ENCODE measurements at places on chromosomes 7 and 10. TPM values are rescaled to one million over a fixed set of nuclear protein-coding genes. Genes with fewer than 3 reads are reported as not detected.
A peak's percentile ranks its signal among the peaks of the same experiment; 100 is the strongest.

DNA sequence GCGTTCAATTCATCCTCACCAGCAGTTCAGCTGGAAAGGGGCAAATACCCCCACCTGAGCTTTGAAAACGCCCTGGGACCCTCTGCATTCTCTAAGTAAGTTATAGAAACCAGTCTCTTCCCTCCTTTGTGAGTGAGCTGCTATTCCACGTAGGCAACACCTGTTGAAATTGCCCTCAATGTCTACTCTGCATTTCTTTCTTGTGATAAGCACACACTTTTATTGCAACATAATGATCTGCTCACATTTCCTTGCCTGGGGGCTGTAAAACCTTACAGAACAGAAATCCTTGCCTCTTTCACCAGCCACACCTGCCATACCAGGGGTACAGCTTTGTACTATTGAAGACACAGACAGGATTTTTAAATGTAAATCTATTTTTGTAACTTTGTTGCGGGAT is 155.8 kb upstream of the LANCL2 start:
- DNase-seq = no peak

- DNase-seq = no peak
Measured at GRCh38 chr7:92916770-92917224, 80.4 kb upstream of the CDK6 start.

- no peak for DNase-seq
Measured at GRCh38 chr10:33509231-33509831, 174.9 kb upstream of the NRP1 start.

GRCh38 chr10:89207181-89207800 is at the start of gene CH25H:
CH25H (minus strand) TSS chr10:89207317; CDS start chr10:89207292, 25 bp downstream.
- DNase-seq = peak; percentile 27

Gene EN2
- under 0.01 TPM for total RNA-seq

- no peak for DNase-seq
Measured at GRCh38 chr10:122285506-122286444, 14.7 kb downstream of the BTBD16 start.

Gene CAV2
- 6.0 TPM for total RNA-seq

Gene CDH23
- total RNA-seq = 9.1 TPM

DNA sequence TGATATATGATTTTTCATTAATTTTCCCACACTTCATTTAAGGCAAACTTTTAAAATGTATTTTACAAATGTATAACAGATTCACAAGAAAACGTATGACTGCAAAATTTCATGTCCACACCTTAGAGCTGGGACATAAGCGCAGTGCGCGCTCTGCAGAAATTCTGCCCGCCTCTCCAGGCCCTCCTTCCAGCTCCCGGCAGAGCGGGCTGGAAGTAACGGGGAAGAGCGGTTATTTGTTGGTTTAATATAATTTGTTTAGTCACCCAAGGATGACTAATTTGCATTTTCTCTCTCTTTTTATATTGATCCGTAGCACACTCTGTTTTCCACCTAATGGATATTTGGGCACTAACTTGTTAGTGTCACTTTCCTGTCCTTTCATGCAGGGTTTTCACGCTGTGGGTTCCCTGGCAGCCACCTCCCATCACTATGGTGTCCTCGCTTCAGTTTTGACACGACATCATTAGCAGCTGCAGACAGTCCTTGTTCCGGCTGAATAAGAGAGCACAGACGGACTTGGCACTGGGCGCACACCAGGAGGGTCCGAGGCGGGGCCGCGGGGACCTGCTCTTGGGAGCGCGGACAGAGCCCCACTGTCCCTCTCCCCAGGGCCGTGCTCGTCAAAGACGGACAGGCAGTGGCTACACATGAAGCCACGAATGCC is 129.2 kb upstream of the SEC61G start:
- DNase-seq = no peak

DNA sequence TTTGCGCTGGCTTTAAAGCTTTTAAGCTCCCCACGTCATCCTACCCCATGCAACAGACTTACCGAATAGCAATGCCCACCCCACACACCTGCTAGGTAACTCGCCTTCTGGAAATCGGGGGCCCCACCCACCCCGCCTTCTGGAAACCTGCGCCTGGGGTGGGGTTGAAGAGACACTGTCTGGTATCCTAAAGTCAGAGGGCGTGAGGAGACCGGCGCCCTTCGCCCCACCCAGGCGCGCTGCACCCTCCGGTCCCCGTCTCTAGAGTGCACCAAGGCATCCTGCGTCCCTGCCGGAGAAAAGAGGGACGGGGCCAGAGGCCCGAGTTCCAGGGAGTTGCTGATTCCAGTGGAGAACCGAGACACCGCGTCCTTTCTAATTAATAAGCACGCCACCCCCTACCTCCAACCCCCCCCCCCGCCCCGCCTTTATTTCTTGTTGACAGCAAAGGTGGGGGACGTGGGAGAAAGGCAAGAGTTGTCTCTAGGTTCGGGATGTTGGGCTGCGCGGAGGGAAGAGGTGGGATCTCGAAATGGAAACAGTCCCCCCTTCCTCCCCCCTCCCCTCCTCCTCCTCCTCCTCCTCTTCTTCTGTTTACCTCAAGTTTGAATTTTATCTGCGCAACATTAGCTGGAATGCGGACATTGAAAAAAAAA is 220.9 kb upstream of the MKLN1 start:
- DNase-seq = no peak

All from thymus (tissue), 14 donors.